ENCODE measurements at places on chromosomes 4 and X.

GRCh38 chrX:53280331-53281320, 758 bp downstream of the IQSEC2 start:
- no peak for DNase-seq

GRCh38 chr4:78938474-78938867, 767 bp downstream of the PAQR3 start:
- no peak for DNase-seq

- no peak for DNase-seq
Measured at GRCh38 chr4:107036584-107037198, 578 bp upstream of the DKK2 start.

DNA sequence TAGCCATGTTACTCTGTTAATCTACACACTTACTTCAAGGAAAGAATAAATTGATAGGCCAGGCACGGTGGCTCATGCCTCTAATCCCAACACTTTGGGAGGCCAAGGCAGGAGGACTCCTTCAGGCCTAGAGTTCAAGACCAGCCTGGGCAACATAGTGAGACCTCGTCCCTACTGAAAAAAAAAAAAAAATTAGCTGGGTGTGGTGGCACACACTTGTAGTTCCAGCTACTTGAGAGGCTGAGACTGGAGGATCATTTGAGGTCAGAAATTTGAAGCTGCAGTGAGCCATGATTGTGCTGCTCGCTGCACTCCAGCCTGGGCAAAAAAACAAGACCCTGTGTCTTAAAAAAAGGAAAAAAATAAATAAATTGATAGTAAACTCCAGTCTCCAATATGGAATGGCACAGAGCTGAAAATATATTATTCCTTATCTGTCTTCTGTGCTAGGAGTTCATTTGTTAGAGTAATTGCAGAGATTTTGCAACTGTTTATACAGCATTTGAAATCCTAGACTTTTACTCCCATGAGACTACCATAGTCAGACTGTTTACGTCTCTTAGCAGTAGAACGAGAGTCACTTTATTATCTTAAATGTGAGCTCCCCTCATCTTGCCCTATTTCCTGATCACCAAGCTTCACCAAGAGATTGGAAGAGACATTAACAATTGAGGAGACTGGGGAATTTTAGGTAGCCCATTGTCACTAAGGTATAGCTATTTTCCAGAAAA, 18.8 kb upstream of the TMEM131L start:
- DNase-seq: no peak

DNA sequence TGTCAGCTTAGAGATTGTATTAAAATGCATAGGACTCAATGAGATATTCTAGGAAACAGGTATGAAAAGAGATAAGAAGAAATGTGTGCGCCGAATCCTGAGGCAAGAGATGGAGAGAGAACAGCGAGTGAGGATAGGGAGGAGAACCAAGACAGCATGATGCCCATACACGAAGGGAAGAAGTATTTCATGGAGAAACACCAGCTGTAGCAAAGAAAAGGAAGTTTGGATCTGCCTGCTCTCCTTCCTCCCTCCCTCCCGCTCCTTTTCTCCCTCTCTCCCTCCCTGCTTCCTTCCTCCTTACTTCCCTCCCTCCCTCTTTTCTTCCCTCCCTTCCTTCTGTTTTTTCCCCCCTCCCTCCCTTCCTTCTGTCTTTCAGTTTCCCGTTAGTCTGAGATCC, 318.6 kb upstream of the TAPT1 start:
- no peak for DNase-seq

DNA sequence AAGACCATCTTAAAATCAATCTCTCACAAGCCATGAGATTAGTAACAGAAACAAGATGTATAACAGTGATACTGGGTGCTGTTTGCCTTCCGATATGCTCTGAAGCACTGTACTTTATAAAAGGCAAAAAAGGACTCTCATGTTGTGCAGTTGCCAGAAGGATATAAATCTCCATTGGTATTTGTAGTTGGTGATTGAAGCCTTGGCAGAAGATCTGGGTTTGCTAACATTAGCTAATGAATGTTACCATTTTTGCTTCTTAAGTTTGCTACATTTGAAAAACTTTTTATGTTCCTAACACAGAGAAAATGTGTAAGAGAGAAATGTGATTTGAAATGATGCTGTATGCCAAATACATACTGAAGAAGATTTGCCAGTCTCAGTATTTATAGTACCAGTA, 44.4 kb downstream of the RAP1GDS1 start:
- no peak for DNase-seq

DNA sequence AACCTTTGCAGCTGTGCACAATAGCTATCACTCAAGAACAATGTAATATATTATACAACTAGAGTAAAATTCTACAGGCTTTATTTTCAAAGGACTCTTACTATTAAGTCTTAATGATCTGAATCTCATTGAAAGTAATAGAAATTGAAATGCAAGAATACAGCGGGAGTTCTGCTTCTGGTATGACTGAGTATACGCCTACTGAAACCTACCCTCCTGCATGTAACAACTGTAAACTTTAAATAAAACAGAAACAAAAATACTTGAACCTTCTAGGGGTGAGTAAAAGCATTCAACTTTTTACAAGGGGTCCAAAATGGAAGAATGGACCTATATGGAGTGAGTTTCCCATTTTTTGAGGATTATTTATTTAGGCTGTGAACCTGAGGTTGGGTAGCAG, 13.5 kb downstream of the DCHS2 start:
- DNase-seq: no peak

- DNase-seq: no peak
Measured at GRCh38 chr4:7384003-7384928, 50.5 kb downstream of the PSAPL1 start.

DNA sequence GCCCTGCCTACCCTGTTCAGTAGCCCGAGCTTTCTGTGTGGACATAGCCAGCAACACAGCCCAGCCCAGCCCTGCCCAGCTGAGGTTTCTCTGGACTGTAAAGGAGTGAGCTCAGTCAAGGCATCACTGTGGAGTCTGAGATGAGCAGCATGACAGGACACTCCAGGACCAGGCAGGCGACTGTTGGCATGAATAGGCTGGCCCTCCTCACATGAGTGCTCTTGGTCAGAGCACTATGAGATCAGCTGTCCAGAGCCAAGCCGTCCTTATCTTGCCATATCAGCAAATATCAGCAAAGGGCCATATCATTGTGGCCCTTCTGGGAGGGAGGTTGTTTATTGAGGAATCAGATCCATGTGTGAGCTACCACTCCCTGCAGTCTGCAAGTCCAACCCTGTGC, 30.9 kb downstream of the REELD1 start:
- no peak for DNase-seq

DNA sequence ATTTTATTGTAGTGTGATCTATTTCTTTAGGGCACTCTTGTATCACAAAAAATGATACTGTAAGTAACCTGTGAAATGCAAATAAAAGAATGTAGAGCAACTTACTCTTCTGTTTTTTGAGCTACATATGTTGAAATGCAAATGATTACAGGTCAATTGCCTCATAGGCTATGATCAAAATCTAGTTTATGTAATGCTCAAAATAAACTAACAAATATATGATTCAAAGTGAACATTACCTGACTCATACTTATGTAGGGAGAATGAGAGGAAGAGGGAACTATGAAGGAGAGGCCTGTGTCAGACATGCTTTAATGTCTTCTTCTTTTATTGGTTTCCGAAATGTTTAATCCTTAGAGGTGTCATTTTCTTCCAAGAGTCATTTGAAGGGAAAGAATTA, 5.0 kb upstream of the RPS6KA3 start:
- DNase-seq: no peak

DNA sequence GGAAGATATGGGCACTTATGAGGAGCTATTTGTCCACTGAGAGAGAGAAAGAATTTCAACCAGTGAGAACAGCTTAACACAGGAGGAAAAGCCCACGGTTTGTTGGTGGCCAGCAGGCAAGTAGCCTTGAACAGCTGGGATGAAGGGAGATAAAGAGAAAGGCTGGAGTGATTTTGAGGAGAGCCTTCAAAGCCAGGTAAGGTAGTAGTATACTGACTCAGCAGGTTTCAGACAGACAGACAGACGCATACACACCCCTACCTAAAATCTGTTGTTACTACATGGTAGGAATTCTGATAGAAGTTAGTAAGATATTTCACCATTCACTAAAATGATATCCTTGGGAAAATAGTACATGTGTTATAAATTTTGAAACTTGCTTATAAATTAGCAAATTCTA, 60.5 kb downstream of the SEC24D start:
- no peak for DNase-seq

GRCh38 chrX:68997911-68998310, 167.3 kb downstream of the PJA1 start:
- DNase-seq: no peak

DNA sequence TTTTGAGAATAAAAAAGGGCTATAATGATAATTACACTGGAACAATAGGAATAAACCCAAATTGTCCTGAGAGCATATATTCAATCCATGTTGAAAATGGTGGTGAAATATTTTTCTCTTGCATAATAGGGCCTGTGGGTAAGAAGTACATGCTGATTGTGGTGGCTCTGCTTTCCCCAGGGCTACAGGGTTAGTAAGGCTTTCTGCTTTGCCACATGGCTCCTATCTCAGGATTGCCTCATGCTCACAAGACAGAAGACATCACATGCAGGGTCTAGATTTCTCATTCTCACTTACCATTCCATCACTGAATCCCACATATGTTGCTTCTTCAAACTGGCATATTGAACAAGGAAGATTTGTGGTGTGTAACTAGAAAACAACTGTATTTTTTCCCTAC, 12.4 kb upstream of the VEGFC start:
- no peak for DNase-seq

- DNase-seq: no peak
Measured at GRCh38 chr4:62571494-62571893, 1371.4 kb downstream of the ADGRL3 start.

DNA sequence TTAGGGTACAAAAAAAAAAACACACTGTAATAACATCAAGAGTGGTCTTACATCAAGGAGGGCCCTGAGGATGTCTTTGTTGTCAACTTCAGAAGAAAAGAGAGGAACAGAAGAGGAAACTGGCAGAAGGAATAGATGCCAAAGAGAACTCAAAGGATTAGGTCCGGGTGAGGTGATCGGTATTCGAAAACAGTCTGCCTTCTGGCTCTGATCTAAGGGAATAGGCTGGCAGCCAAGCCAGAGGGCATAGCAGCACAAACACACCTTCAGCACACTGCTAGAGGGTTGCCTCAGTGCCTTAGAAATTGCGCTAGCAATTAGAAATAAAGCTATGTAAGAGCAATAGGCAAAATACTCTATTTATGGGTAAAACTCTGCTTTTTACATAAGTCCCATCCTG, 91.4 kb upstream of the TTC29 start:
- no peak for DNase-seq

- no peak for DNase-seq
Measured at GRCh38 chr4:37279894-37280592, 35.5 kb downstream of the NWD2 start.

GRCh38 chr4:152278505-152279233, 257.2 kb downstream of the FBXW7 start:
- DNase-seq: no peak

- DNase-seq: no peak
Measured at GRCh38 chr4:164989471-164989870, 12.0 kb upstream of the TRIM61 start.

DNA sequence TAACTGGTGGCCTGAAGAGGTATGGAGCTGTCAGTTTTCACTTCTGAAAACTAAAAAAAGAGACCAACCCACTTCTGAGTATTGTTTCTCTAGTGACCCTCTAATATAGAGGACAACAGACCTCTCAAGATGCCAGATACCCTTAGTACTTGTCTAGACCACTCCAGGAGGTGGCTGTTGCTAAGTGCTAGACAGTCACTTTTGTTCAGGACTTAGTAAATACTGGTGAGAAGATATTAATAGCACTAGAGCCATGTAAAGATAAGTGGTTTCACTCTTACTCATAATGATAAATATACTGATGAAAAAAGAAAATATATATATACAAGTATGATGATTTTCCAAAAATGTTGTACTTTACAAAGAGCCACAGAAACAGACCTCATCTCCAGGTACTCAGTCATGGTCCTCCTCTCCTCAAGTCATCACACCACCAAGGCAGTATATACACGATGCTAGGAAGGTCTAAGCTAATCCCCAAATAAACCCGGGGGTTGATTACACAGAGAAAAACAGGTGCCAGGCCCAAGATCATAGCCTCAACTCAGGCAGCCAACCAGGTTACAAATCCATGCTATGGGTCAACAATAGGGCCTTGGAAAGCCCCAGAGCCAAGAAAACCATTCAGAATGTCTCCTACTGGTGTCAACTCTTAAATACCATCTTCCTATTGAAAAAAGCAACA, 66.9 kb downstream of the ARHGEF9 start:
- DNase-seq: no peak

GRCh38 chrX:5681159-5681558, 547.5 kb downstream of the NLGN4X start:
- no peak for DNase-seq

- DNase-seq: no peak
Measured at GRCh38 chr4:74794382-74795010, at the start of gene BTC. BTC (minus strand) TSS chr4:74794523; CDS start chr4:74794325, 198 bp downstream.

GRCh38 chr4:151692821-151693673, 67.8 kb downstream of the GATB start:
- no peak for DNase-seq

DNA sequence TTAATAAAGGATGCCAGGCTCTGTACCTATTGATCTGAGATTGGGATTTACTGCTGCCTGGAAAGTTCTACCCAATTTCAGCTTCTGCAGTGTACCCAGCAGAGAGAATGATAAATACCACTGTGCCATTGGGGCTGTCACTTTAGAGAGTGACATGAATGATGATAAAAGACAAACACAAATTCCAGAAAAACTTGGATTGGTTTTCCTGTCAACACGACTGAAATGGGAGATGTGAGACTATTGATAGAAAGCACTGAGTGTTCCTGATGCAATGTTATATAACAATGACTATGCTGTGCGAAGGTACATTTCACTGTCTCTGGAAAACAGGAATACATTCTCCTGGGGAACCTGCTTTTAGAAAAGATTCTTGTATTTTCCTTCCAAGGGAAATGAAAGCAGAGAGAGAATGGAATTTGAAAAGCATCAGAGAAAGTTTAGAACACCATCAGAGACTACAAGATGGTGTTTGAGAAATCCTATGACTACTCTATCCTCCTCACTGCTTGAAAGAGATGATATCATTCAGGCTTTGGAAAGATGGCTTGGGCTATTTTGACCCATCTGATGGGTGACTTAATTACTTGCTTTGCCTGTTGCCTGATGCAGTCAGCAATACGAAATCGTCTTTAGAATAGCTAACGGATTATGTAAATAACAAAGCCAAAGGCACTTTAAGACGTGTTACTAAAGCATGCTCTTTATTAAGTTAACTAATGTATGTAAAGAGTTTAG, 49.7 kb downstream of the MID1IP1 start:
- DNase-seq: no peak

GRCh38 chrX:82734140-82734539, 774.0 kb upstream of the POU3F4 start:
- DNase-seq: no peak

DNA sequence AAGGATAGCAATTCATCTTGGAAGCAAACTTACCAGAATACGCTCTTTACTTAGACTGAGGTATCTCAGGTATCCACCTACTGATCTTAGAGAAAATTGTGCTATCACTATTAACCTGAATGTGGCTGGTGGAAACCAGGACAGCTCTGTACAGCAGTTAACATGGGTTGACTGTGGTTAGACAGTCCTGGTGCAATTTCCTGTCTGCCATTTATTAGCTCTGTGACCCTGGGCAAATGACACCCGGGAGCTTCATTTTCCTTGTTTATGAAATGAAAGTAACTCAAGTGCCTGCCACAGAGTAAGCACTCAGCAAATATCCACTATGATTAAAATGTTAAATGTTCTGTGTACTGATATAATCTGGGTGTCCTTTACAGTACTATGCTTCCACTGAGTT, 60.0 kb downstream of the SMC1A start:
- no peak for DNase-seq

- no peak for DNase-seq
Measured at GRCh38 chr4:153282023-153282422, 62.5 kb upstream of the MND1 start.

GRCh38 chr4:43816116-43816515, 632.5 kb downstream of the KCTD8 start:
- no peak for DNase-seq

Measured in amniotic stem cell (primary cell).